ENCODE measurements at places on chromosomes 1 and 21.

DNA sequence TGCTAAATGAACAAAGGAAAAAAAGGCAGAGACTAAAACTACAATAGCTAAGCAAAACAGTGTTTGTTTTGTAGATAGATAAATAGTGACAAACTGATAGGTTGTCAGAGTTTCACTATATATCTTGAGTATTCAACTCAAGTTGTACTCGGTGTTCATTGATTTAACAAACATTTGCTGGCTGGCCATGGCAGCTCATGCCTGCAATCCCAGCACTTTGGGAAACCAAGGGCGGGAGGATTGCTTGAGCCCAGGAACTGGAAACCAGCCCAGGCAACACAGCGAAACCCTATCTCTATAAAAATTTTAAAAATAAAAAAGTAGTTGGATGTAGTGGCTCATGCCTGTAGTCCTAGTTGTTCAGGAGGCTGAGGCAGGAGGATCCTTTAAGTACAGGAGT, 17.3 kb downstream of the C1orf185 start:
- DNase-seq = no peak

DNA sequence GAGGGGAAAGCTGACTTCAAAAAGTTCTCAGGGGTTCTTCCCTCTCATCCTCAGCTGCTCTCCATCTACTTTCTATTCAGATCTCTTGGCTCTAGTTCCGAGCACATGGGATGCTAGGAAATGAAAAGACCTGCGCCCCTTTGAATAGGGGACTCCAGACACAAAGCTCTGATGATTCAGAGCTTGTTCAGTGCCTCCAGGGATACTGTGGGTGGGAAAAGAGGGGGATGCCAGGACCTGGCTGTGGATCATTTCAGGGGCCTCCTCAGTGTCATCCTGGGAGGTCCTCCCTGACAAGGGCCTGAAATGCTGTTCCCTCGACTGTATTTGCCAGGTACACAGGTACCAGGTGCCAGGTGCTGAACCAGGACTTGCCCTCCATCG, 943 bp upstream of the KIAA0040 start:
- no peak for DNase-seq

GRCh38 chr1:79875187-79875586, 868.7 kb upstream of the ADGRL4 start:
- no peak for DNase-seq

DNA sequence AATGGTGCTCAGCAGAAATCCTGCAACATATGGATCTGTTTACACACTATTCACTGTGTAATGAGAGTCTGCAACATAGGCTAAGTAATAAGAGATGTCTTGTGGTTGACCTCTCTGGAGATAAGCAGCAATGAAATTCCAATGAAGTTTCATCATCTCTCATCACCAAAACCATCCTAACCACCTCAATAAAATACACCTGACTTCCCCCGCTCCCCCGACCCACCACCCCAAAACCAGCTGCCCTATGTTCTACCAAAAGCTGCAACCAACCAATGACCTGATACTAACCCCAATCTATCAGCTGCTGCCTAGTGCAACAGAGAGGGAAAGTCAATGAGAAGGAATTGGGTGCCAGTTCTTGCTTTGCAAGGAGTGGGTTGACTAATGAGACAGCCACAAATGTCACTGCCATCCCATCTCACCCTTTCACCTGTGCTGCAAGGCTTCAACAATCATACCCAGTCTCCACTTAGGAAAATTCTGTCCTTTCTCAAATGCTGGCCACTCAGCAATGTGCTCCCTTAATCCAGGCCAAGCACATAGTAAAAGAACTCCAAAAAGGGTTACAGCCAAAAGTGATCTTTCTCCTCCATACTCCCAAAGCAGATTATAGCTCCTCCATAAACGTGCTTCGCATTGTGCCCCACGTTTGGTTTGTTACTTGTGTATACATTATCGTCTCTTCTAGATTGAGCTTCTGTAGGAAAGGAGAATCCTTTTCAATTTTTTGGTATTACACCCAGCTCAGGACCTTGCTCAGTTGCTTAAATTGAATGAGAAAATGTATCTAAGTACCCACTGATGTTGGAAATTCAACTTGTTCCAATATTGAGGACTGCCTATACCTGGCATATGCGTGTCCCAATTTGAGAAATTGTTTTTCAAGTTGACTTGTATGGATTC, 29.0 kb downstream of the MRPL39 start:
- DNase-seq = no peak

DNA sequence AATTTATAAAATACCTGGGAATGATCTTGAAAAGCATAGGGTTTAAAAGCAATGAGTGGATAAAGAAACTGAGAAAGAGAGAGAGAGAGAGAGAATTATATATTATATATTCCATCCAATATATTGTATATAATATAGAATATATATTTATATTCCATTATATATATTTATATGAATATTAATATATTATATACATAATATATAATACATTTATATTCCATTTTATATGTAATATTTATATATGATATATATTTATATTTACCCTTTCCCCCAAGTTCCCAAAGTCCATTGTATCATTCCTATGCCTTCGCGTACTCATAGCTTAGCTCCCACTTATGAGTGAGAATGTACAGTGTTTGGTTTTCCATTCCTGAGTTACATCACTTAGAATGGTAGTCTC, 69.9 kb upstream of the SLC35F3 start:
- no peak for DNase-seq

- DNase-seq = no peak
Observed at GRCh38 chr1:217369271-217369981, 261.5 kb downstream of the GPATCH2 start.

DNA sequence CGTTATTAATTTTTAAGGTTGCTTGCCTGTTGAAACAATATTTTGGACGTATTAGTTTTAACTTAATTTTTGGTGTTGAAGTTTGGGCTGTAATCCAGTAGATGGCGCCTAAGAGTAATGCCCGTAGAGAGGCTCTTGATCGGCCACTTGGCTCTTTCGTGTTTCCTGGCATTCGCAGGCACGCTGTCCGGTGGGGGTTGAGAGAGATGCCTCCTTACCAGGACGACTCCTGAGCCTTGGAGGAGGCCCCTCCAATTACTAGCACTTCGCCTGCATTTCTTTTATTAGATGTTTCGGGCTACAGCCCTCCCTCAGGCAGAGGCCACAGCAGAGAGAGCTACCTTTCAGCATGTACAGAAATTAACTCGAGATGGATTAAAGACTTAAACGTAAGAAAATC, 12.0 kb downstream of the OR2M4 start:
- DNase-seq = no peak

DNA sequence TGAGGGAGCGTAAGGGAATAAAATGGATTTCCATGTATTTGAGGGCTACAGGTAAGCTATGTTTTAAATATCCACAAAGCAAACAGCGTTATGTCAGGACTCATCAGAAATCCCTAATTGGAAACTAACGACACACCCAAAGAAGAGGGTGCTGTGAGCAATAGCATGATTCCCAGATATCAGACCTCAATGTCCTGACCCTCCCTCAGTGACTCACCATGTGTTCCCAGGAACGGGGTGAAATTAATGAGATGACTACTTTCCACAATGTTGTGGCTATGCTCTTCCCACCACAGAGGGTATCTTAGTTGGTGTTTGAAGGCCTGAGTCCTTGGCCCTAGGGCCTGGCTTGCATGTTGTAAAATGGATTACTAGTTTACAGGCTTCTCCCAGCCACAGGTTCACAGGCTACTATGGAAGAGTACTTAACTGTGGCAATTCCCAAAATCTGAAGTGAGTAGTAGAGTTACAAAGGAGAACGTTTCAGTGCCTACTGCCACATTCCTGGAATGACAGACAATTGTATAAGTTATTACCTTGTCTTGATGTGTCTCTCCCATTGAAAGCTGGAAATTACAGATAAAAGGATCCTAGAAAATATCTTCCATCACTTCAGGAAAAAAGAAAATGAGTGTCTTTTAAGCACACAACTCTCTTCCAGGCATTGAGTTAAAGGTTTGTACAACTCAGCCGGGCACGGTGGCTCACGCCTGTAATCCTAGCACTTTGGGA, 1.7 kb upstream of the KRTAP11-1 start:
- no peak for DNase-seq

DNA sequence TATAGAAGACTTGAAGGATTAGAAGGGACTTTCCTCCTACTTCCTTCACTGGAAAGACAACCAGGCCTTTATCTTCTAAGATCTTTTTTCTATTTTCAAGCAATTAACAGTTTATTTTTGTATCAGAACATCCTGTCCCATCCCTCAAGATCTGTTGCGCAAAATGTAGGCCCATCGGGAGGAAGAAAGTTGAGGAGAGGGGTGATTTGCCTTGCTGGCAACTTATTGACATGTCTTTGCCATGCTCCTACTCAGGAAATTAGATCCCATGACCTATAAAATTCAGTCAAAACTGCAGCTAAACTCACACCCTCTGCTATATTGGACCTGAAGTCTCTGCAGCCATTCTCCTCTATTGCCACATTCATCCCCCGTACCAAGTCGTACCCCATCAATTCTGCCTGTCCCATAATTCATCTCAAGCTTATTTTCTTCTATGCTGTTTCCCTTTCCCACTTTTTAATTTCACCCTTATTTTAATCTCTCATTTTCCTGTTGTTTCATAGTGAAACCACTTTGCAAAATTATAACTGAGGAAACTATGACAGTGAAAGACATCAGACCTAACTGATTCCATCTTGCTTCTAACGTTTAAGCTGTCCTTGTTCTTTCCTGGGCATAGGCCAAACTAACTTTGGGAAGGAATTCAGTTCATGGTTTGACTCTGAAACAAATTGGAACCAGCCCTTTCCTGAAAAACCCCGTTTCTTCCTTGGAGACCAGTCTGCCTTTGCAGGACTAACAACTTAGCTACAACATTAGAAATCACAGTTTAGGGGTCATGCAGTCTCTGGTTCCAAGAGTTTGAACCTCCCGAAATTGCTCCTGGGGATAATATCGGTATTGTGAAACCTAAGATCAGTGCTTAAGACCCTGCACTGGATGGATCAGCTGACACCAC, 195.7 kb upstream of the PTBP2 start:
- no peak for DNase-seq

GRCh38 chr21:43922949-43923348, 57.9 kb downstream of the AGPAT3 start:
- DNase-seq = no peak

DNA sequence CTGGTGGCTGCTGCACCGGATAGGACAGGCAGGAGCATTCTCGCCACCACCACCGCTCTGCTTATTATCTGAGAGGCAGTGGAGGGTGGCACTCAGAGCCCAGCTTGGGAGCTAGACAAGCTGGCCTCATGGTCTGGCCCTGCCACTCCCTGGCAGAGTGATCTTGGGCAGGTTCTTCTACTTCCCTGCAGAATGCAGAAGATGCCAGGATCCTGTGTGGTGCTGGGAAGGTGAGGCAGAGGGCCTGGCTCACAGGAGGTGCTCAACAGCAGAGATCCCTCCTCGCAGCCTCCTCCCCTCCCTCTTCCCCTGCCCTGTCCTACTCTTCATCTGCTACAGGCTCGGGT, 60.4 kb downstream of the ARHGEF10L start:
- DNase-seq = no peak

DNA sequence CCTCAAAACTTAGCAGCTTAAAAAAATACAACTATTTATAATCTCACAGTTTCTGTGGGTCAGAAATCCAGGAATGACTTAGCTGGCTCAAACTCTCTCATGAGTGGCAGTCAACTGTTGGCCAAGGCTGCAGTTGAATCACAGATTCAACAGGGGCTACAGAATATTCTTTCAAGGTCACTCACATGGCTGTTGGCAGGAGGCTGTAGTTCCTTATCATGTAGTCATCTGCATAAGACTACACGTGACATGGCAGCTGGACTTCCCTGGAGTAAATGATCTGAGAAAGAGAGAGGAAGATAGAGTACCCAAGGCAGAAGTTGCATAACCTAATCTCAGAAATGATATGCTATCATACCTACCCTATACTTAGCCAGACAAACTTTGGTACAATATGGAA, 75.2 kb upstream of the TSPAN2 start:
- DNase-seq = no peak

DNA sequence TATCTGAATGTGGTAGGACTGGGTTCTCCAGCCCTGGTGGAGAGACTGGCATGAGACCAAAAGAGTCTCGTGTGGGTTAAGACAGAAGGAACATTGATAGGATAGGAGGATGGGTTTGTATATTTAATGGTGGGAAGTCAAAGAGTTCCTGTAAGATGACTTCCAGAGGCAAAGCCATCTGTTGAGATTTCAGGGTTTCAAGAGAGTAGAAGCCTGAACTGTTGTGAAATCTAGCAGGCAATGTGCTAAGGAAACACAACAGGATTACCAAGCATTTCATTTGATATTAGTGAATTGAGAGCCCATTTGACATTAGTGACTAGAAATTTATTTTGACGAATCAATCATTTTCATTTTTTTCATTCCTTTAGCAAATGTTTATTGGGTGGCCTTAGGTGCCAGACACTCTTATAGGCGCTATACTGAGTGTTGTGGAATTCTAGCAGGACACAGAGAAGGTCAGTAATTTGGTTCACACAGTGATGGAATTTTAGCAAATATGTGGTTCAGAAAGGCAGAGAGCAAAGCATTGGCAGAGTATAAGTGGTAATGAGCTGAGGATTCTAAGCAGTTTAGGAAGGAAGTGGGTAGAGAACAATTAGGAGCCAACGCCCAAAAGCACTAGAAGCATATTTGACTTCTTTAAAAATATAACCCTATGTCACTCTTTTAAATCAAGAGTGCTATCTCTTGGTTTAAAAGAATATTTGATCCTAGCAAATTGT, 149.3 kb downstream of the AK5 start:
- no peak for DNase-seq

- DNase-seq = no peak
Observed at GRCh38 chr1:93995837-93996536, 86.8 kb upstream of the GCLM start.

DNA sequence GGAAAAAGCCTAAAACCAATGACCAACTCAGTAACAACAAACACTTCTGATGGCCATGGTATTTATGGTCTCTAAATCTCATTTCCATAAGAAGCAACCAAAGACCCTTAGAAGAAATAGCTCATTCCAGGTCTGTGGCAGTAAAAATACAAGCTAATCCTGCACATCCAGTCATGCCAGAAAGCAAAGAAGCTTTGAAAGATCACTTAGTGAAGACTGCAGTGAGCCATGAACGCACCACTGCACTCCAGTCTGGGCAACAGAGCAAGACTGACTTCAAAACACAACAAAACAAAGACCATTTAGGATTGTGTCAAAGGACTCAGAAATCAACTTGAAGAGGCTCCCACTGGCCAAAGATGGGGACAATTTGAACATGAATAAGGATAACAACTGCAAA, 18.4 kb upstream of the ELK4 start:
- DNase-seq = no peak

DNA sequence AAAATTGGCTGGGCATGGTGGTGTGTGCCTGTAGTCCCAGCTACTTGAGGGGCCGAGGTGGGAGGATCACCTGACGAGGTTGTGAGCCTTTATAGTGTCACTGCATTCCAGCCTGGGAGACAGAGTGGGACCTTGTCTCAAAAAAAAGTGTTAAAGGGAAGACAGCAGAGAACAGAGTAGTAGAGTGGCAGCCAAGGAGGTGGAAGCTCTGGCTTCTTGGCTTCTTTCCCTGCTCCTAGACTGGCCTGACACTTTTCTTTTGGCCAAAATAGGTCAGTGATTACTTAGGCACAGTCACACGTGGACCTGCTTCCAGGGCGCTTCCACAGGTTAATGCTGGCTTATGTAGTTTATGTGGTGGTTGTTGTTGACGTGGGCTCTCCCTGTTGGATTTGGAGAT, 3.2 kb downstream of the DIP2A start:
- no peak for DNase-seq

GRCh38 chr1:187294421-187295201, 465.9 kb downstream of the PLA2G4A start:
- no peak for DNase-seq
